ENCODE measurements at places on chromosomes 3 and 15.

GRCh38 chr15:66489179-66489791 lies 8.3 kb downstream of the SNAPC5 start:
- DNase-seq, result no peak

GRCh38 chr15:52379395-52380106 lies 83.9 kb upstream of the MYO5C start:
- no peak for DNase-seq

- no peak for DNase-seq
Observed at GRCh38 chr3:28012830-28013229, 228.6 kb upstream of the CMC1 start.

DNA sequence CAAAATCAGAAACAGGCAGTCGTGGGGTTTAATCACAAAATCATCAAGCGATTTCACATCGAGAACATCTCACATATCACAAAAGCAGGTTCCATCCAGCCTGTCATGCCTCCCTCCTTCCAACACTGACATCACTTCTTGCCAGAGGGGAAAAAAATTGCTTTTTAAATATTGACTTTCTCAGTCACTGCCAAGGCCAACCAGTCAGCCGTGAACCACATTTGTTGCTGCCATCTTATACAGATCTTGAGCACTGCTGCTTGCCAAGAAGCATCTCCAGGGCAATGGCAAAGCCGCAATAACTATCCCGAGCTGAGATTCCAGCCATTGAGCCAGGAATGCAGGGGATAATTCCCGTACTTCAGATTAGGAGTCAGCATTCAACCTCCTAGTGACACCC lies 174.6 kb downstream of the ANXA2 start:
- no peak for DNase-seq

DNA sequence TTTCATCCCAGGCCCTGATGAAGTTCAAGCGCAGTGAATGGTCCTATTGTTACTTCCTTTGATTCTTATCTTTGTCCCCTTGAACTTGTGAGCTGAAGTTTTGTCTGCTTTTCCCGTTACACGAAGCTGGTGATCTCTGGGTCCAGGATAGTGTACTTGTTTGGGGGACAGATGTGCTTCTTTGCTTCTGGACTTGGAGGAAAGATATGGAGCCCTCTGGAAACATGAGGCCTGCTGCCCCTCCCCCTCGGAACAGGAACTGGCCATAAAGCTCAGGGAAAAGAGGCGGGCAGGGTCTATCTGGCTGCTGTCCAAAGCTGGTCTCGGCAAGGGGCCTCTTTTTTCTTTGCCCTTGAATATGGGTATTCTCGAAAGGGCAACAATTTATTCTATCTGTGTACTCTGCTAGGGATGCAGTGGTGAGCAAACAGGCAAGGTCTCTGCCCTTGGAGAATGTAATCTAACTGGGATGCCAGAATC lies 47.6 kb downstream of the IDH2 start:
- no peak for DNase-seq

GRCh38 chr3:110318108-110318507 lies 753.5 kb upstream of the NECTIN3 start:
- no peak for DNase-seq

- DNase-seq, result no peak
Observed at GRCh38 chr15:47742742-47743141, 25.4 kb downstream of the SEMA6D start.

DNA sequence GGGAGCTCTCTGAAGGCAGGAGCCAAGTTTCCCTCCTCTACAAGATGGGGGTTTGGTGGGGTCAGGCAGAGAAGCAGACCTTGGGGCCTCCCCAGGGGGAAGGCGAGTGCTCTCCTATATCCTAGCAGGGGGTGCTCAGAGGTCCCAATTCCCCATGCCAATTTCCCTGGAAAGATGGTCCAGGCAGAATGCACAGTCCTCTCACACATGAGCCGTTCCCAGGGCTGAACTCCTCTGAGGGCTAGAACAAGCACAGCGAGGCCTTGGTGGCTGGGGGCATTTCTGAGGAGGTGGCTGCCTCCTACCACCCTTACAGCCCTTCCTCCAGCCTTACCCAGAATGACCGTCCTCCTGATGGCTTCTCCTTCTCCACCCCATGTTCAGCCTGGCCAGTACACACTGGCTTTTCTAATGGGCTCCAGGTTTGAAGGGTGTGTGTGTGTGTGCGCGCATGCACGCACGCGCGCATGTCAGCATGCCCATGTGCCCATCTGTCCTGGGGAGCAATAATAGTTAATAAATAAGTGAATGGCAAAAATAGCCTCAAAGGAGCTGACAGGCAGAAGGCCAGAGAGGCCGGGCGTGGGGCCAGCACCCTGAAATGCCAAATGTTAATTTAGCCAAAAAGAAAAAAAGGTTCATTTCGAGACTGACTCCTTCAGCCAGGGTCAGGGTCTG lies 24.4 kb downstream of the ADCY5 start:
- DNase-seq, result no peak

DNA sequence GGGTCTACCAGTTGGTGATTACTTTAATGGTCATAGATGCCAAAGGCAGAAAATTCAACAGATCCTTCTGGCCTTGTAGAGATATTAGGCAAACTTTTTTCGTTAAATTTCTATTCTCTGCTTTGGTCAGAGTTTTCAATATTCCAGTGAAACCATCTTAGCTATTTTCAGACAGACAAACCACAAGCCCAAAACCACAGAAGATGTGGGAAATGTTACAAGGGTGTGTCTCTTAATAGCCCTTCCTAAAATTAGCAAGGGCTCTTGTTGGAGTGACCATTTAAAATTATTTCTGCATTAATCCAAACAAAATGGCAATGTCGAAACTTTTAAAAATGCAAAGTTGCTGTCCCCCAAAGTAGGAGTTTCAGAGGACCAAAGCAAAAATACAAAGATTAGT lies 102.8 kb downstream of the ARRDC4 start:
- DNase-seq, result no peak

GRCh38 chr15:95922431-95922830 lies 408.1 kb upstream of the NR2F2 start:
- no peak for DNase-seq

GRCh38 chr3:196195664-196196265 lies 15.4 kb downstream of the ZDHHC19 start:
- DNase-seq, result no peak

GRCh38 chr15:52103217-52104207 lies 9.1 kb downstream of the BCL2L10 start:
- no peak for DNase-seq

DNA sequence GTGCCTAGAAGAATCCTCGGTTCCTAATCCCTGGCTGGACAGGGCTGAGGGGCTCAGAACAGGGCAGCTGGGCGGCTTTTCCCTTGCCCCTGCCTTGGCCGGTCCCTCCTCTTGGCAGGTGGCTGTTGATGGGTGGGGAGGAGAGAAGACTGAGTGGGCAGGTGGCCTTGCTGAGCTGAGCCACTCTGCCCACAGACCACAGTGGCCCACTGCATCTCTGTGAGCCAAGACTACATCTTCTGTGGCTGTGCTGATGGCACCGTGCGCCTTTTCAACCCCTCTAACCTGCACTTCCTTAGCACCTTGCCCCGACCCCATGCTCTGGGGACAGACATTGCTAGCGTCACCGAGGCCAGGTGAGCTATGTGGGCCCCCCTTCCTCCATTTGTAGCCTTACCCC lies 14.5 kb upstream of the JMJD7 start:
- DNase-seq, result no peak

GRCh38 chr3:42066516-42067181 lies 24.5 kb upstream of the TRAK1 start:
- DNase-seq, result no peak

GRCh38 chr3:127247292-127247691 lies 40.6 kb downstream of the PRR20G start:
- no peak for DNase-seq

DNA sequence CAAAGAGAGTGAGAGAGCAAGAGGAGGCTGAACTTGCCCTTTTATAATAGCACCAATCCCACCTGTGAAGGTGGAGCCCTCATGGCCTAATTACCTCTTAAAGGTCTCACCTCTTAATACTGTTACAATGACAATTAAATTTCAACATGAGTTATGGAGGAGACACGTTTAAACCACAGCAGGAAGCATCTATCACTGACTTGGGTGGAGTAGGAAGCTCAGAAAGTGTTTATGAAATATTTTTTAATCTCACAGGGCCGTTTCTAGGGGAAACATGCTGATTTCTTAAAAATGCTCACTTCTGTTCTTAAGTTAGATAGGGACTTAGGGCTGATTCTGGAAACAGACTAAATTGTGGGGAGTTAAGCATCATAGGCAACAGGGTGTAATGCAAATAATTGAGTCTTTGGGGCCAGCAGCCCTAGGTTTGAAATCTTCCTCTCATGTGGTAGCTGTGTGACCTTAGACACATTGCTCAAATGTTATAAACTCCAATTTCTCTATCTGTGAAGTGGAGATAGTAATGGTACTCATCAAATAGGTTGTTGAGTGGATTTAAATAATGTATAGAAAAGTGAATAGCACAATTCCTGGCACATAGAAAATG lies 133.3 kb upstream of the KLHL25 start:
- no peak for DNase-seq

DNA sequence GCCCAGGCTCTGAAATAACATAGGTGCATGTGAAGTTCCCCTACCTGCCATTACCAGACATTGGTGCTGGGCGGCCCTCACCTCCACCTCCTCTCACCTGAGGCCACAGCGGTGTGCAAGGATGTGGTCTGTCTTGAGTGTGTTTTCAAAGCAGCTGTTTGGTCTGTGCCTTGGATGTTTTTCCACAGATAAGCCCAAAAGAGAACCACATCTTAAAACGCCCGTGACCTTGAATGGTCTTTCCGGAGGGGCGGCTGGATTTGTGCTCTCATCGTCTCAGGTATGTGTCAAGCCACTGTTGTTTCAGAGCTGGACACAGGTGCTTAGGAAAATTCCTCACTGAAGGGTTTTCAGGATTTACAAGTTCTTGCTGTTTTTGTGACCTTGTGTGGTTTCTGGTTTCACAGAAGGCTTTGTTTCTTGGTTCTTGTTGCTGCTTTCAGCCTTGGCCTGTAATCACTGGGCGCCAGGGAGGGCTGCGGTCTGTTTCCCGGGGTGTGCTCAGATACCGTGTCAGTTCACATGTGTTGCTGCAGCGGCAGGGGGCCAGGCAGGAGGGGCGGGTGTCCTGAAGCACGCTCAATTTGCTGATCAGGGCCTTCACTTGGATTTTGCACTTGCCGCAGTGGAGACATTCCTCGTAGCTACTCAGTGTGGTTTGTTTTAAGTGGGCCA lies 128.4 kb downstream of the IGF1R start:
- DNase-seq, result no peak

DNA sequence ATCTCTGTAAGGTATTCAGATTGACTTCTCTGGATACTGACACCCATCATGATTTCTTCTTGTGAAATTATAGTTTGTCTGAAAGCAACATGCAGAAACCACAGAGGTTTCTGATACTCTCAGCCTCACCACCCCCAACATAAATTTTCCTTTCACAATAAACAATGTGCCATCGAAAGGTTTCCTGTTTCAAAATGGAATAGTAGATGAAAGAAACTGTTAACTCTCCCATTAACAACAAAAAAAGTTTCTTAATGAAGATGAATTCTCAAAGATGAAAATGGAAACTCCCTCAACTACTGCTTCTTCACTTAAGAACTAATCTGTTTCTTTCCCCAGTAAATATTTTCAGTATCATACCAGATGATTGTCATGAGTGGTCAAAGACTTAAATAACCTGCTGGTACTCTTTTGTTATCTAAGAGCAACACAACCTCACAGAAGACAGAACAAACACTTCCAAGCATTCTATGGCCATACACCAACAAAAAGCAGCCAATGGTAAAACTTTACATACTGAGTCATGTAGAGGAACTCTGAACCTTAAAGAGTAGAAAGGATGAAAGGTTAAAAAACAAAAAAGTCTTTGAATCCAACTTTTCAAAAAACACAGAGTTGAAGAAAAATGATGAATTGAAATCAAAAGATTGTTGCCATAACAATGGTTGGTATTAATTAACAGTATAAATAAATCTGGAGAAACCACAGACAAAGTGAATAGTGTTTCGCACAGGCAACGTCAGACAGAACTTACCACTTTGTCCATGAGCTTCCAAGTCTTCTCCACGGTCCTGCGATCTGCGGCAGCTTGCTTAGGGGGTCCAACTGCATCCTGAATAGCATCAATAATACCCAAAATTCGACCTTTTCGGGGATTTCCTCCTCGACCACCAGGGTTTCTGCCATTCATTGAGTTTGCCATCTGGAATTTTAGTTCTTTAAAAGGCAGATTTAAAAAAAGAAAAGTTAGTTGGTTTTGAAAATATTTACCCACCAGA lies 1.9 kb downstream of the CBLB start:
- DNase-seq, result no peak

DNA sequence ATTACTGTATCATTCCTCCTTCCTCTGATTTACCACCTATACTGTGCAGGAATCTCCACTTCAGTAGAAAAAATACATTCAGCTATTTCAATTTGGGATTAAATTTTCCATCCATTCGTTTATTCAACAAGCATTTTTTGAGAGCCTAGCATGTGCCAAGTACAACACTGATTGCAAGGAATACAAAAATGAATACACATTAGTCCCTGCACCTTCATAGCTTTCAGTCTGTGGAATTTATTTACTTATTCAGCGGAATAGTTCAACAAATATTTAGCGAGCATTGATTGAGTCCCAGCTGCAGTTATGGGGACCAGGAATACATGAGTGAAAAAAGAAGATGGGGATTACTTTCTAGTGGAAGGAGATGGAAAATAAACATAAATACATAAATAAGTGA lies 606.8 kb upstream of the TBL1XR1 start:
- DNase-seq, result no peak

DNA sequence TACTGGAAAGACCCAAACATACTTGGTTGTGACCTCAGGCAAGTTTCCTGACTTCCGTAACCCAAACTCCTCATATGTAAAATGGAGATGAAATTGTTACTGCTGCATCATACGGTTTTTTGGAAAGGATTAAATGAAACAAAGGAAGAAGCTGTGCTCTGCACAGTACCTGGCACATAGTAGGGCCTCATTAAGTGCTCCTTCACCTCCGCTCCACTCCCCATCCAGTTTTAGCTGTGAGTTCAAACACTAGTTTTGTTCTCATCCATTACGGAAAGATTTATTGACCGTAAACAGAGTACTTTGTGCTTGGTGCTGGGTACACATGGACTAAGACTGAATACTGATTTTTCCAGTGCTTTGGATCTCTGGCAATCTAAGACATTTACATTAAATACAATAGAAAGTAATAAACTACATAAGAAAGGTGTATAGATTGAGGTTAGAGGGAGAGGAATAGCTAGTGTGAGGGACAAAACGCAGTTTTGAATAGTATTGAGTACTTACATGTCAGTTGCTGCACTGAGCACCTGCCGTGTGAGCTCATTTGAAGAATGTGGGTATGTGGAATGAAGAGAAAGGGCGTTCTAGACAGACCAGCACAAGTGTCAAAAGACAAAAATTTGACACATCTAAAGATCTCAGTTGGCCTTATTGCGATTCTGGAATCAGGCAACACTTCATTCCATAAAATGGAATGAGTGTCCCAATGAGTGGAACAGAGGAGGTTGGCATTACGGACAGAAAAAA lies 594 bp upstream of the ICE2 start:
- no peak for DNase-seq
